NB4 (cell line): ENCODE measurements at places on chromosomes 6 and 20.

GRCh38 chr6:16205377-16206144 is 32.8 kb upstream of the GMPR start:
- peak; percentile 88 for DNase-seq

- DNase-seq: no peak
Measured at GRCh38 chr6:144990784-144991183, 705.6 kb downstream of the UTRN start.

DNA sequence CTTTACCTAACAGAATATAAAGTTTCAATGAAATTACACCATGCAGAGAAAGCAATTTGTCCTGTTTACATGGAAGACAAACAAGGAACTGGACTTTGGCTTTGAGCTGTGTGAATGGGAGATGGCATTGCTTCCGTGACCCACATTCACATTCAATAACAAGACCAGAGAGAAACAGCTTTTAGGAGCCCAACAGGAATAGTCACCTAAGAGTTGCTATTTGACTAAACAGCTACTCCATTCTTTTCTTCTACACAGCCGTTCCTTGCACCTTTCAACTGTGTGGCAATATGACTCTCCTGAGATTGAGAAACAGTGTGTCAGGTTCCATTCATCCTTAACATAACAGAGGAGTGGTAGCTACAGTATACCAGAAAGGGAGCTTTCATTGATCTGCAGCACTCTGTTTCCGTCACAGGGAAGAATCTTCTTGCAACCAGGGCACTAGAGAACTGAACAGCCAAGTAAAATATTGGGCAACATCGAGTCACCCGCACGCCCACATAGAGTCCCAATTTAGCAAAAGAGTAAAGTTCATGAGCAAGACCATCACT is 355.1 kb downstream of the HAO1 start:
- no peak for DNase-seq

GRCh38 chr6:133645966-133646740 is 242.8 kb upstream of the TCF21 start:
- no peak for DNase-seq

- DNase-seq: peak; percentile 65
Measured at GRCh38 chr6:30840935-30841643, 43.2 kb upstream of the DDR1 start.

GRCh38 chr6:78947962-78948361 is 80.6 kb downstream of the IRAK1BP1 start:
- no peak for DNase-seq

DNA sequence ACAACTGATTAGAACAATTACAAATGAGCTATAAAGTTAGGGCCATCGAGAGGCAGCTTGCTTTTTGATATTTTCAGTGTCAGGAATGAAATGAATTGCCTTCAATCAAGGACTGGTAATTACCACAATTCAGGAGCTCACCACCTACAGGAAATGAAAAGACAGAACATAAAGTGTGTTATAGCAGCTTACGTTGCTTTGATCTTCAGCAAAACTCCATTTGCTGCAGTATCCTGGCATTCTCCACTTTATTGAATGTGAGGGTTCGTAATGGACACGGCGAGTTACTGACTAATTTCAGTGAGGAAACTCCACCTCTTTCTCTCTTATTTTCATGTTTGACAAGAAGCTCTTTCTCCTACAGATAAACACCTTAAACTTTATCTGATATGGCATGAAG is 440.0 kb upstream of the HSF2 start:
- no peak for DNase-seq

DNA sequence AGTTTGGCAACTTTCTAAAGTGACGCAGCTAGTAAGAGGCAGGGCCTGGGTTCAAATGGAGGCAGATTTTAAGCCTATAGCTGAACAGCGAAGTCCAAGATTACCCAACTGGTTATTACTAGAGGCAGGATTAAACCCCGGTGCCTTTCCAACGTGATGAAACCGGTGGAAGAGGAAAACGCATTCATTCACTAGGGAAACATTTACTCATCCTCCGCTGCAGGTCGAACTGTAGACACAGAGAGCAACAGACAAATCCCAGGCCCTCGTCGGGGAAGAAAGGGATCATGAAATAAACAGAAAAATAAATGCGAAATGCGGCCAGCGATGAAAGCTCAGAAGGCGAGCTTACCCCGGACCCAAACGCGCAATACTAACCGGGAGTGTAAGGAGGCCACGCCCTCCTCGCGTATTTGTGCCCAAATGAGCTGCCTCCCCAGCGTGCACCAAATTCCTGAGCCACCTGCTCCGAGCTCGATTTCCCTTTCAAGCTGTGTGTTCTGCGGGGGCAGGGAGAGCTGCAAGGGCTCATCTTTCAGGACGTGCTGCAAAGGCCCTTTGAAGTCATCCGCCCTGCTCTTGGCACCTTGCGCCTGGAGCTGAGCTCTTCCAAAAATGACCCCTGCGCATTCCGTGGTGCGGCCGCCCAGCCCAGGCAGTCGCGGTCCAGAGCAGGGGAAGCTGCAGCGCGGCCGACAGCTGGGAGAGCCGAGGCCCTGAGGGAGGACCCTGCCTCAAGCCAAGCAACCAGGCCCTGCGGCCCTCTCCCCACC is 46.9 kb downstream of the PDYN start:
- peak; percentile 76 for DNase-seq

- no peak for DNase-seq
Measured at GRCh38 chr6:23088761-23089160, 519.4 kb downstream of the HDGFL1 start.

DNA sequence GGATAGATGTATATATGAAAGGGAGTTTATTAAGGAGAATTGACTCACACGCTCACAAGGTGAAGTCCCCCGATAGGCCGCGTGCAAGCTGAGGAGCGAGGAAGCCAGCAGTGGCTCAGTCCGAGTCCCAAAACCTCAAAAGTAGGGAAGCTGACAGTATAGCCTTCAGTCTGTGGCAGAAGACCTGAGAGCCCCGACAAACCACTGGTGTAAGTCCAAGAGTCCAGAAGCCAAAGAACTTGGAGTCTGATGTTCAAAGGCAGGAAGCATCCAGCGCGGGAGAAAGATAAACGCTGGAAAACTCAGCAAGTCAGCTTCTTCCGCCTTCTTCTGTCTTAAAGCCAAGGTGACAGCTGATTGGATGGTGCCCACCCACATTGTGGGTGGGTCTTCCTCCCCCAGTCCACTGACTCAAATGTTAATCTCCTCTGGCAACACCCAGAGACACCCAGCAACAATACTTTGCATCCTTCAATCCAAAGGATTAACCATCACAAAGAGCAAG is 102.6 kb upstream of the GJE1 start:
- no peak for DNase-seq

- no peak for DNase-seq
Measured at GRCh38 chr6:157005940-157006339, 228.8 kb downstream of the ARID1B start.

- DNase-seq: no peak
Measured at GRCh38 chr6:151869787-151870186, 62.3 kb downstream of the ESR1 start.

- no peak for DNase-seq
Measured at GRCh38 chr20:7147220-7147601, 379.7 kb downstream of the BMP2 start.

- DNase-seq: no peak
Measured at GRCh38 chr20:44207126-44207723, 3.3 kb downstream of the OSER1 start.

DNA sequence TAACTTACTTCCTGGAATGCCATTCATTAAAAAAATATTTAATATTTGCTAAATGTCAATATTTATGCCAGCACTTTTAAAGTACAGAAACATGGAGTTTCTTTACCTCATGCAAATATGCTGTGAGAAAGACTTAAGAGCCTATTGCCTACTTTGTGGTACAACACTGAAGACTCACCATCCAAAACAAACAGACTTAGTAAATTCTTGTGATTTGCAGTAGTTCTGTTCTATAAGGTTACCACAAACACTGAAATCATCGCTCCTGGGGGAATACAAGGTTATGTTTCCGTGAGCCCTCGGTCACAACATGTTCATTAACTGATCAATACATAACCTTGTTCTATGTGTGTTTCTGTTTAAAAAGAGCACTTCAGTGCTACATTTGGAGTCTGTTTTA is 78.3 kb downstream of the ATG5 start:
- DNase-seq: no peak

DNA sequence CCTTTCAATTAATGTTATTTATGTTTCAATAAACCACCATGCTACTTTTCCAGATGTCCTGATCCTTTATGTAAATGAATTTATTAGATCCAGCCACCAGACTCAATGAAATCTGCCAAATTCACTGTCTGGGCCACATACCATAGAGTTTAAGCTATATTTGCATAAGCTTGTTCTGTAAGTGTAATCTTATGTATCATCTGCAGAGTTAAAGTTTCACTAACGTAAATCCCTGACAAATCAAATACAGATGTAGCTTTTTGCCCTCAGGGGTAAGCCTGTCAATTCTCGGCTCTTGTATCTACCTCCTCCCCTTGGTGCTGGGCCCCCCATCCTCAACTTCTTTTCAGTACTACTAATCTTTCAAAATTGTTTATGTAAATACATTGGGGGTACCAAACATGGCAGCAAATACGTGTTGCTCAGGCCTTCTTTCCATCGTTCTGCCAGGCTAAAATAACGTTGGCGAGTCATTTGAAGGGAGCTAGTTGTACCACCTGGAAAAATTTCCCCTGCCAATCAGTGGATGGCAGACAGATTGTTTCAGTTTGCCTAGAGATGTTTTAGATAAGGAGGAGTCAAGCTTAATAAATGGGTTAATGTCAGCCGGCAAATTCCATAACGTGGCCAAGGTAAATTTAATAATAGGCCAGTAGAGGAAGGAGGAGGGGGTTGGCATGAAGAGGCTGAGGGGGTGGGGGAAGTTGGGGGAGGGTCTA is 79.6 kb downstream of the RPS12 start:
- DNase-seq: no peak

- DNase-seq: no peak
Measured at GRCh38 chr6:153027480-153027879, 25.0 kb upstream of the MTRF1L start.

GRCh38 chr20:56453352-56453751 is 15.1 kb upstream of the RTF2 start:
- peak; percentile 62 for DNase-seq

- no peak for DNase-seq
Measured at GRCh38 chr6:54003316-54003715, 107.9 kb upstream of the MLIP start.

- DNase-seq: no peak
Measured at GRCh38 chr6:67956352-67956751, 678.7 kb upstream of the ADGRB3 start.

DNA sequence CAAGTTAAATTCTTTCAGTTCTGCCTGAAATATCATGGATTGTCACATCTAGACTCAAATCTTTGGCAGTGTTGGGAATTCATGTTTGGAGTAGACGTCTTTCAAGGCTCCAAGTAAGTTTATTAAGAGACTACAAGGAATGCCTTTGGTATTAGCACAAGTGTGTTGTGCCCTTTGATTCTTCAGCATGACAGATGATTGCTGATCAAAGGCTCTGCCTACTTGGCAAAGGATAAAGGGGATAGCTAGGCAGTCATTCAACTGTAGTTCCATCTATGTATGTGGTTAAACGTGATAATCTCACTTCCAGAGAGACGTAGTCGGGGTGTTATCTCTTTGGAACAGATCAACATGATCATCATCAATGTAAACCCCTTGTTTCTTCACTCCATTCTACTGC is 86.2 kb downstream of the SPTLC3 start:
- DNase-seq: no peak

DNA sequence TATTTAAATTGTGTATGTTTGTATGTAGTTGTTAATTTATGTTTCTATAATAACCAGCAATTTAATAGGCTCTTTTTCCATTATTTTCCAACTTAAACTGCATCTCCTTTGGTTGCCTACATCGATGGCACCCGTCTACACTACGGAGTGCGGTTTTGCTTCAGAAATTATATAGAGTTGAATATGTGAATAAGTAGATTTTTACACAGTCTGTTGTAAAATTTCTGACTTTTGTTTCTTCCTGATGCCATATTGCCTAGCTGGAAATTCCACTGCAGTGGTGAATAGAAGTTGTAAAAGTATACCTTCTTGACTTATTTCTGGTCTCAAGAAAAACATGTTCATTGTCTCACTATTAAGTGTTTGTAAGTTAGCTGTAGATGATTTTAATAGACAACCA is 404.1 kb upstream of the EPHA7 start:
- no peak for DNase-seq

DNA sequence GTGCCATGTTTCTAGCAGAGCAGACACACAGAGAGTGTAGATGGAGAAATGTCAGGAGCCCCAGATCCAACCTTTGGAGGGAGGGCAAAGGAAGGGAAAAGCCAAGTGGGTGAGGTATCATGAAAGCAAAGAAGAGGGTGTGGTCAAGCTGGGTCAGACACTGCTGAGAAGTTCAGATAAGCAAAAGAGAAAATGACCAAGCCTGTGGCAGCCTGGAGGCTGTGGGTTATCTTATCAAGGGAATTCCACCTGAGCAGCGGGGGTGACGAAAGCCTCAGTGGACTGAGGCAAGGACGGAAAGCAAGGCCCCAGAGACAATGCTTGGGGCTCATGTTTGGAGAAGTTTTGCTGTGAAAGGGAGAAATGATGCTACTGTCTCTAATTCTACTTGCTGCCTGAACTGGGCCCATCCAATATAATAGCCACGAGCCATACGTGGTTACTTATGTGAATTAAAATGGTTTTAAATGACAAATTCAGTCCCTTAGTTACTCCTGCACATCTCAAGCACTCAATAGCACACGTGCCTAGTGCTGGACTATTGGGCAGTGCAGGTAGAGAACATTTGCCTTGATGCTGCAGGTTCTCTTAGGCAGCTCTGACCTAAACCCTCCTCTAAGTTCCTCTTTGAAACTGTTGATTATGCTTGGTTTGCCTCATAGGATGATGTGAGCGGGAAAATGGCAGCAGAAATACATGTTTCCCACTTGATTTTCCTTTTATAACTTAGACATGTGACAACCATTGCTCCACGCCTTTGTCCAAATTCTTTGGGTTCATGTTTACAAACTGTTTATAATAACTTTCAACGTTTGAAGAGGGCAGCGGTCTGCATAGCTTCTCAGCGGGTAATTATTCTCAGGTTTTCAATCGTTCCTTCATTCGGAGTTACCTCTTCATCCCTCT is 63.7 kb downstream of the SLC22A23 start:
- no peak for DNase-seq

GRCh38 chr20:12970372-12970821 is 38.4 kb upstream of the SPTLC3 start:
- DNase-seq: peak; percentile 53

- peak; percentile 76 for DNase-seq
Measured at GRCh38 chr20:49482621-49483017, at the start of gene KCNB1. KCNB1 (minus strand) TSS chr20:49482668; CDS start chr20:49482480, 188 bp downstream.
